ENCODE measurements at places on chromosomes 2 and 18.

GRCh38 chr18:9259173-9259572 is 75.4 kb upstream of the TWSG1 start:
- no peak for DNase-seq

GRCh38 chr2:224562831-224563230 is 22.3 kb downstream of the CUL3 start:
- no peak for DNase-seq

- DNase-seq: no peak
Measured at GRCh38 chr2:239630618-239631286, 229.9 kb upstream of the HDAC4 start.

- no peak for DNase-seq
Measured at GRCh38 chr2:211994806-211995205, 543.8 kb downstream of the ERBB4 start.

DNA sequence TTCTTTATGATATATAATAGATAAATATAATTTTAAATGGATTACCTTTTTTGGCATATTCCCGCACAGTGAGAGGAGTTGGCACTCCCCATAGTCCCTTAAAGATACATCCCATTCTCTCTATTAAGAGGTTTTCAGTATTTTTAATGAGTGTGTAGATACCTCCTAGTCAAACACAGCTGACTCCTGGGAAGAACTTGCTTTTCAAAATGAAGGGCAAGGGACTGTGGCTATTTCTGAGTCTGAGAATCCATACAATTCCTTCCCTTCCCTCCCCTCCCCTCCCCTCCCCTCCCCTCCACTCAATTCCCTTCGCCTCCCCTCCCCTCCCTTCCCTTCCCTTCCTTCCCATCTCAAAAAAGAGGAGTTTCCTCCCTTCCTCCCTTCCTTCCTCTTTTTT is 93.5 kb downstream of the PRPF40A start:
- no peak for DNase-seq

GRCh38 chr2:36951027-36951518 is 15.3 kb downstream of the STRN start:
- DNase-seq: no peak

- no peak for DNase-seq
Measured at GRCh38 chr18:50687491-50687890, 127.6 kb downstream of the MAPK4 start.

DNA sequence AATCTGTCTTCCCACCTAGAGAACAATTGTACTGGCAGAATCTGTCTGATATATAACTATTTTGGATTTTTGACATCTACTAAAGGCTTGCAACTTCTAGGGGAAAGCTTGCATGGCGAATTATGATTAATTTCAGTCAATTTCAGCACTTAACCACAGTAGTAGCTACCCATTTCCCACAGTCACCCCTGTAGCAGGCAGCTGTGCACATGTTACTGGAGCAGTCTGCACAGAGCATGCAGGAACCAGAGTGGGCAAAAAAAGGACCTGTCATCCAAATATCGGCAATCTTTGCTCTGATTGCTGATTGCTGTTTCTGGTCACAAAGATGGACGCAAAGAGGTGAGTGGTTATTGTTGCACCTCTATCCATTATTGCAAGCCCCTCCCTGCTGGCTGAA is 473.3 kb downstream of the SPAG16 start:
- DNase-seq: no peak

DNA sequence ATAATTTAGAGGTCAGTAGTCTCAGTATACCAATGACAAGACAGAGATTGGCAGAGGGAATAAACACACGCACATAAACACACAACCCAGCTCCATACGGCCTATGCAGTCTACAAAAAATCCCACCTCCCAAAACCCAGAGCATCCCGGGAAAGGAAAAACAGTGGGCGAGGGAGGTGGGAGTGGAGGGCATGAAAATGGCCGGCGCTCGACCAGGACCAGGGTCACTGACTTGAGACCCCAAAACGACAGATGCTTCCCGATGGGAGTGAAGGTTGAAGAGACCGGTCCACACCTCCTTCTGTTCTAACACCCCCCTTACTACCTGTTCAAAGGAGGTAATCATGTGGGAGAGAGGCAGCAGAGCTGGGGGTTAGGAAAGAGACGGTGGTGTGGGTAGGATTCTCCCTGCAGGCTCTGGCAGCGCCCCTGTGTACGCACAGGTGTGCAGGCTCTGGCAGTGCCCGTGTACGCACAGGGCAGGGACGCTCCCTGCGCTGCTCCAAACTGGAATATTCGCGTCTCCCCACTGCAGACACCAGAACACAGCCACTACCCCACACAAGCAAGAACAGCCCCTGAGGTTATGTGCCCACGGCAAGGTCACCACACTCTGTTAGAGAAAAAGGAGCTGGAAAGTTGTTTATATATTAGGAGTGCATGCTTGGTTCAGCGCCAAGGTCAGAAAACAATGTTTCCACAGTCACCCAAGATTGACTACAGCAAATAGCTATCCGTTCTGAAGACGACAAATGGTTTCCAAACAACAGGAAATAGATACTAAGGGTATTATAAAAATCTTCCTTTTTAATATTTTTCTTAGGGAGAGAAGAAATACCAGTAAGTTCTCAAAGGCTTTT is 67.9 kb downstream of the EIPR1 start:
- DNase-seq: no peak

DNA sequence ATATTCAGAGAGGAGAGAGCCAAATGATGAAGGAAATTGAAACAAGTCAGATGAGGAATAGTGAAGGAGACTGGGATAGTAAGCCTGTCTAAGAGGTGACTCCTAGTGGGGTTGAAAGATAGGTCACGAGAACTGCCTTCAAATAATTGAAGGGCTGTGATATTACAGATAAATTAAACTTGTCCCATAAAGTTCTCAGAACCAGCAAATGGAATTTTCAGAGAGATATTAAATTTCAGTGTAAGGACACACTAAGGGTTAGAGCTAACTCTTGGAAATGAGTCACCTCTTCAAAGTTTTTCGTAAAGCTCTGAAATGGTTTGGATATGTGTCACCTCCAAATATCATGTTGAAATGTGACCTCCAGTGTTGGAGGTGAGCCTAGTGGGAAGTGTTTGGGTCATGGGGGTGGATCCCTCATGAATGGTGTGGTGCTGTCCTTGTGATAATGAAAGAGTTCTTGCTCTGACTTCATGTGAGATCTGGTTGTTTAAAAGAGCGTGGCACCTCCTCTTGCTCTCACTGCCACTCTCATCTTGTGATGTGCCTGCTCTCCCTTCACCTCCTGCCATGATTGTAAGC is 87.3 kb downstream of the BABAM2 start:
- no peak for DNase-seq

- DNase-seq: no peak
Measured at GRCh38 chr2:26537826-26538475, 60.0 kb upstream of the OTOF start.

DNA sequence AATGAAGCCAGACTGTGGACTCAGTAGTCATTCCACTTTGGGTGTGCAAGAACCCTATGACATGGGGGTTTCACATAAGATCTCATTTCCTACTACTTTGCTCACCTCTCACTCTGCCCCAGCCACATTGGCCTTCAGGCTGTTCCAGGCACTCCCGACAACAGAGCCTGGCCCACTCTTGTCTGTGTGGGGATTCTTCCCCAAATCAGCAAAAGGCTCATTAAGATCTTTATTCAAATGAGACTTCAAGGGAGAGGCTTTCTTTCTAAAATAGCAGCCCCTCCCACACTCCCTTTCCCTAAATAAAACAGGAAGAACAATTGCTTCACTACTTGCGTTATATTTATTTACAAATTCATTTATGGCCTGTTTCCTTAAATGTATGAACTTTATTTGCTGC is 3.5 kb upstream of the CDC42EP3 start:
- no peak for DNase-seq

DNA sequence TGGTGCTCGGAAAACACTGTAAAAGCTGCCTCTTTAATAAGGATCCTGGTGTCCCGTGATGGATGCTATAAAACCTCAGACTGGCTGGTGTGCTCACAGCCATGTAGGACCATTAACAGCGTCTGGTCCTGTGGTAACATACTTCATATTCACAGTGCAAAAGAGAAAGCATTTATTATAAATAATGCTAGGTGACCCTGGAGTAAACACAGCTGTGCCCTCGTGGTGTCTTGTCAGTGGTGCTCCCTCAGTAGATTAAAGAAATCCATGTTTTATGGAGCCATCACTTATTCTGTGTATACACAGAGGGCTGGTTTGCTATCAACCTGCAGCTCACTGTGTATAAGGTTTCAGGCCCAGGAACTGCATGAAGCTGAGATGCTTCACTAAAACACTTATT is 106.9 kb downstream of the CDK15 start:
- no peak for DNase-seq

DNA sequence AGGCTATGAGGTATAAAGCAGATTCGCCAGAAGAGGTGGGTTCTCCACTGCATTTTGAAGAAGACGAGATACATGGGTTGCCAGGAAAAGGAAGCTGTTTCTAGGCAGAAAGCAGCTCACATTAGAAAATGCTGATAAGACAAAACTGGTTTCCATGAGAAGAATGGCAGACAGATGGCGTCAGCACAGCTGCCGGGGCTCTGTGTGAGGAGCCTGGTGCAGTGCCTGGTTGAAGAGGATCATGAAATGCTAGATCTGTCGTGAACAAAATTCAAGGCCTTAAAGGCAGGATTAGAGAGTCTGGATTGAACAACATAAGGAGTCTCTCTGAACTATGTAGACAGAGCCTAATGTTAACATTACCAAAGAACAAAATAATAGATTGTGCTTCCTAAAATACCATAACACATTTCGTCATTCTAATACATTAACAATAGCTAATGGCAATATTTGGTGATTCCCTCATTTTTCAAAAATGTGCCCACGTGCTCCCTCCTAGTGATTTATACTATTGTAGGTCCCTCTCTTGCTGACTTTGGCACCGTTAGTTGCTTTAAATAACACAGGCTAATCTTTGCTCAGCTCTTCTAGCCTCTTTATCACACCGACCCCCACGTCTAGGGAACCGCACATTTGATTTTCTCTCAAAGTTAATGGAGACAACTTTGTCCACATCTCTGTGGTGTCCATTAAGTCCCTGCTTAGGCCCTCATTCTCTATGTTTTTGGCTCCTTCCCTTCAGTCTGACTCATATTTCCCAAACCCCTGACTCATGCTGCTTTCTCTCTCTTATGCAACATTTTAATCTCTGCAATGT is 38.2 kb downstream of the EFEMP1 start:
- DNase-seq: no peak

- peak; percentile 29 for DNase-seq
Measured at GRCh38 chr2:239944694-239945551, 80.2 kb downstream of the NDUFA10 start.

DNA sequence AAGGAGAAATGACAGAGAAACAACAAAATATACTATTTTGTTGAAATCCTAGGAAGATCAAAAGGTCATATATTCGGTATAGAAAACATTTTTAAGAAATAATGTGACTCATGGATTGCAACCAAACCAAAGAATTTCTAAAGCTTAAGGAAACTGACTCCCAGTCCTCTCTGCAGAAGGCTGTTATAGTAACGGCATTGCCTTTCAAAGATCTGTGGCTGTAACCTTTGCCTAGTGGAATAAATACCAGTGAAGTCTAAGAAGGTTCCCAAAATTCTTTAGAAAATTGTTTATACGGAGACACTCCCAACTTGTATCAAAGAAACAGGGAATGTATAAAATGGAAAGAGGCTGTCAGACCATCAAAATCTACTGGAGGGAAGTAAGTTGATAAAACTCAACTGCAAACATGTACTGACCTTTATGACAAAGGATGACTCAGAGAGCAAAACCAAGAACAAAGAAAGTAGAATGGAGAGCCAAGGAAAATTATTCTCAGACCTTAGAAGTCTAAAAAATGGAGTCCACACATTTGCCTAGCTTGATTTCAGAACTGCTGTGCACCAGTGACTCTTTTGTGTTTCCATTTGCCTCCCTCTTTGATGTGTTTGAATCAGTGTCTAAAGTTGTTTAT is 48.6 kb upstream of the FSIP2 start:
- DNase-seq: no peak

Data from activated gamma-delta T cell treated with Interleukin-2 at 50 U/mL for 16 hours (primary cell).